ENCODE measurements at places on chromosomes 4 and X.

GRCh38 chr4:17066972-17067371 is 168.5 kb upstream of the LDB2 start:
- no peaks in the 10 kb centered on the region for H3K4me1 ChIP-seq
- no peaks in the 10 kb centered on the region for H3K27me3 ChIP-seq
- H3K27ac ChIP-seq: no peak overlapping the region
- H3K4me3 ChIP-seq: no peak overlapping the region

- H3K4me1 ChIP-seq: no peaks in the 10 kb centered on the region
- no peaks in the 10 kb centered on the region for H3K36me3 ChIP-seq
- DNase-seq: no peak
- no peaks in the 10 kb centered on the region for H3K27me3 ChIP-seq
These were observed 2.7 kb upstream of the ADH7 start for GRCh38 chr4:99437723-99438404.

- DNase-seq: no peak
- H3K27me3 ChIP-seq: no peaks in the 10 kb centered on the region
- H3K36me3 ChIP-seq: no peaks in the 10 kb centered on the region
- H3K4me1 ChIP-seq: peaks cover 9% of the 10 kb centered on the region
These were observed 129.9 kb downstream of the SPRY1 start for GRCh38 chr4:123526511-123526910.

DNA sequence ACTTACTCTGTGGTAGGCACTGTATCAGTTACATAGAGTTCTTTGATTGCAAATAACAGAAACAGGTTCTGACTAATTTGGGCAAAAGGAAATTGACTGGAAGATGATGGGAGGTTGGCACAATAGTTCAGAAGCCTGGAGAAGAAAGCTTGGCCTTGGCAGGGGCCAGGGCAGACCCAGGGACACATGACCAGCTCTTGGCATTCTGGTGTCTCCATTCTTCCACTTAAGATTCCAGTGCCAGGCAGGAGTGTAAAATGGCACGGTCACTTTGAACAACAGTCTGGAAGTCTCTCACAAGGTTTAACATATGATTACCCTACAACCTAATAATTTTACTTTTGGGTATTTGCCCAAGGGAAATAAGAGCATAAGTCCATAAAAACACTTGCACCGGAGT is 175.9 kb downstream of the BCOR start:
- H3K4me3 ChIP-seq: no peak overlapping the region
- H3K4me1 ChIP-seq: no peaks in the 10 kb centered on the region
- H3K36me3 ChIP-seq: no peaks in the 10 kb centered on the region
- no peak for DNase-seq

DNA sequence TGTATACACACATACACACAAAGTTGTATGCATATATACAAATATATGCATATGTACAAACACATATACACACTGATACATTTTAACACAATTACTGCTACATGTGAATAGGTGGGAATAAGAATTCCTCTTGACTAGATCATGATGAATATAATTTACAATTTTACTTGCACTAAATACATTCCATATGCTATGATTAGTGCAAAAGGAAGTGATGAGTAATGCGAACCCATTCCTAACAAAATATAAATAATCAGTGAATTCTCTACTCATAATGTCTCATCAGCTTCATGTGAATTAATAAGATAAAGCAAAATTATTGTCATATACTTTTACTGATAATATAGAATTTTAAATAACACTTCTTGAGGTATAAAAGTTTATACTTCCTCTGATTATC is 1077.3 kb upstream of the PCDH10 start:
- H3K27ac ChIP-seq: no peak overlapping the region
- H3K36me3 ChIP-seq: no peaks in the 10 kb centered on the region
- DNase-seq: no peak
- H3K4me1 ChIP-seq: no peaks in the 10 kb centered on the region
- H3K4me3 ChIP-seq: no peak overlapping the region
- no peaks in the 10 kb centered on the region for H3K27me3 ChIP-seq

- no peaks in the 10 kb centered on the region for H3K36me3 ChIP-seq
- H3K4me1 ChIP-seq: peaks cover 7% of the 10 kb centered on the region
- no peak overlapping the region for H3K4me3 ChIP-seq
- DNase-seq: no peak
- H3K27ac ChIP-seq: no peak overlapping the region
- no peaks in the 10 kb centered on the region for H3K27me3 ChIP-seq
These were observed 12.4 kb downstream of the YIPF6 start for GRCh38 chrX:68511255-68511654.

GRCh38 chr4:109798866-109799265 is 2.9 kb downstream of the CFI start:
- H3K4me1 ChIP-seq: no peaks in the 10 kb centered on the region
- no peaks in the 10 kb centered on the region for H3K36me3 ChIP-seq
- no peaks in the 10 kb centered on the region for H3K27me3 ChIP-seq
- no peak for DNase-seq
- H3K4me3 ChIP-seq: no peak overlapping the region

DNA sequence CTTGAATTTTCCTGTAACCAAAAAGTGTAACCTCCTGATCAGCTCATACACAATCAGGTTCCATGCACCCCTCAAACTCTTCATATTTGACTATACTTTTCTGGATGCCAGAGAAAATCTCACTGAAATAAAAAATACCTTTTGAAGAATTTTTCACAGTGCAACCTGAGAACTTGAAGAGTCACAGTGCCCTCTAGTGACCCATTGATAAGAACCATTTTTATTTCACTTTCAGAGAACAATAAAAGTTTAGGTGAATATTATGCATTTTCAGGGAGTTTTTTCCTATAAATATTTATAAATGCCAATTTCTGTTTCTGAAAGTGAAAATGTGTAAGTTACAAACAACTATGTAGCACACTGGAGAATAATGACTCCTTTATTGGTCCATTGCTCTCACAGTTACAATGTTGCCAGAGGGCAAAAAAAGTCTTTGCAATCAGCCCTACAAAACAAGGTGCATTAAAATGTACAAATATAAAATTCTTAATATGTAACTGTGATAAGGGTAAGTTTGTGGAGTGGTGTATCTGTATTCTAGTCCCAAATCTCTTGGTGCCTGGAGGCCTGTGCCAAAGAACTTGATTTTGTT is 153.6 kb upstream of the INTU start:
- H3K4me3 ChIP-seq: no peak overlapping the region
- H3K27ac ChIP-seq: no peak overlapping the region
- DNase-seq: no peak
- H3K4me1 ChIP-seq: no peaks in the 10 kb centered on the region
- no peaks in the 10 kb centered on the region for H3K36me3 ChIP-seq

DNA sequence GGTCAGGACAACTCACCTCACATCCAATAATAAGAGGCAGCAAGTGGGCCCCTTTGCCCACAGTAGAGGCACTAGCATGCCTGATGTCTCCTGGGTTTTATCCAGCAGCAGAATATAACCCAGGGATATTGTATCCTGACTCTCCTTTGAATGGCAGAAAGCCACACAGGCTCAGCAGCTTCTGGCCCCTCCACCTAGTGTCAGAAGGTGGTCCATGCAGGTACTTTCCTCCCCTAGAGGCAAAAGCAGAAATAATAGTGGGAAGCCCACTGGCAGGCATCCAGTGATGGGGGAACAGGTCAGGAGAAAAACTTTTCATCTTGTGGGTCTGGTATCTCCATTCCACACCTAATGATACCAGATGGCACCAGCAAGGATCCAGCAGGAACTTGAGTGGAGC is 75.5 kb upstream of the IRS4 start:
- no peak overlapping the region for H3K4me3 ChIP-seq
- H3K36me3 ChIP-seq: no peaks in the 10 kb centered on the region
- DNase-seq: no peak
- no peak overlapping the region for H3K27ac ChIP-seq
- no peaks in the 10 kb centered on the region for H3K4me1 ChIP-seq
